ENCODE measurements at places on chromosomes 12 and 14.

DNA sequence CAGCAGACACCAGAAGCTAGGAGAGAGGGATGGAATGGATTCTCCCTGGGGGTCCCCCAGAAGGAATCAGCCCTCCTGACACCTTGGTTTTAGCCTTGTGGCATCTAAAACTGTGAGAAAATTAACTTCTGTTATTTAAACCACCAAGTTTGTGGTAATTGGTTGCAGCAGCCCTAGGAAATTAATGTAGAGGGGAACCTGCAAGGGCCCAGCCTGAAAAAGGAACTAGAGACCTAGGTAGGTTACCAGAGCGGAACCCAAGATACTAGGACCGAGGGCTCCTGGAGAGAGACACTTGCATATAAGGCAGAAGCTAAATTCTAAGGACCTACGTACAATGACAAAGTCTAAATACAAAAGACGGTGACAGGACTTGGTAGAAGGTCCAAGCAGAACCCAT is 8.1 kb upstream of the DENND5B start:
- no peak for DNase-seq

- no peak for DNase-seq
Observed at GRCh38 chr14:105192866-105193731, 12.0 kb upstream of the NUDT14 start.

GRCh38 chr12:111435661-111436201 is 30.0 kb downstream of the SH2B3 start:
- DNase-seq: no peak

GRCh38 chr14:89294060-89294459 is 123.0 kb downstream of the FOXN3 start:
- DNase-seq: no peak

- DNase-seq: no peak
Observed at GRCh38 chr12:12776261-12776660, 9.2 kb upstream of the APOLD1 start.

DNA sequence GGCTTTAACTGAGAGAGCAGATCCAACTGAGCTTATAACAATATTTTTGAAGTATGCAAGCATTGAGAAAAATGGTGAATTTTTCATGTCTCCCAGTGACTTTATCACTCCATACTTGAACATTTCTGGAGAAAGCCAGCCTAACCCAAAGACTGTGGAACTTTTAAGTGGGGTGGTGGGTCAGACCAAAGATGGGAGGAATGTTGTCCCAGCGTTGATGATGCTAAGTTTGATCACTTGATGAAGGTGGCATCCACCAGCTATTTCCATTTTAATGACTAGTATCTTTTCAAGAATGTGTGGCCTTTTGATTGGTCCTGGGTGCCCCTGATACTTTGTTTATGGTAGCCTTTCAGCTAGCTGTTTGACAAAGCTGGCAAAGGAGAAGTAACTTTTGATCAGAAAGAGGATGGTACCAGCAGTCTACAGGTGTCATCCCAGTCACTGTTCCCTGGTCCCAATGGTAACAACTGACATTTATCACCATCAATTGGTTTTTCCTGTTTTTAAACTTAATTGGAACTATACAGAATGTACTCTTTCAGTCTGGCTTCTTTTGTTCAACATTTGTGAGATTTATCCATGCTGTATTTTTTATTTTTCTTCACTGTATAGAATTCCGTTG is 14.2 kb downstream of the SINHCAF start:
- no peak for DNase-seq

GRCh38 chr14:91570021-91570420 is 59.9 kb upstream of the PPP4R3A start:
- DNase-seq: no peak

- DNase-seq: no peak
Observed at GRCh38 chr12:8827551-8828256, 5.3 kb downstream of the A2ML1 start.

- DNase-seq: no peak
Observed at GRCh38 chr14:76500480-76500879, 124.5 kb downstream of the ESRRB start.

- DNase-seq: no peak
Observed at GRCh38 chr12:23704992-23705943, 244.2 kb downstream of the SOX5 start.

GRCh38 chr12:18158774-18159557 is 69.0 kb upstream of the RERGL start:
- peak; percentile 7 for DNase-seq

DNA sequence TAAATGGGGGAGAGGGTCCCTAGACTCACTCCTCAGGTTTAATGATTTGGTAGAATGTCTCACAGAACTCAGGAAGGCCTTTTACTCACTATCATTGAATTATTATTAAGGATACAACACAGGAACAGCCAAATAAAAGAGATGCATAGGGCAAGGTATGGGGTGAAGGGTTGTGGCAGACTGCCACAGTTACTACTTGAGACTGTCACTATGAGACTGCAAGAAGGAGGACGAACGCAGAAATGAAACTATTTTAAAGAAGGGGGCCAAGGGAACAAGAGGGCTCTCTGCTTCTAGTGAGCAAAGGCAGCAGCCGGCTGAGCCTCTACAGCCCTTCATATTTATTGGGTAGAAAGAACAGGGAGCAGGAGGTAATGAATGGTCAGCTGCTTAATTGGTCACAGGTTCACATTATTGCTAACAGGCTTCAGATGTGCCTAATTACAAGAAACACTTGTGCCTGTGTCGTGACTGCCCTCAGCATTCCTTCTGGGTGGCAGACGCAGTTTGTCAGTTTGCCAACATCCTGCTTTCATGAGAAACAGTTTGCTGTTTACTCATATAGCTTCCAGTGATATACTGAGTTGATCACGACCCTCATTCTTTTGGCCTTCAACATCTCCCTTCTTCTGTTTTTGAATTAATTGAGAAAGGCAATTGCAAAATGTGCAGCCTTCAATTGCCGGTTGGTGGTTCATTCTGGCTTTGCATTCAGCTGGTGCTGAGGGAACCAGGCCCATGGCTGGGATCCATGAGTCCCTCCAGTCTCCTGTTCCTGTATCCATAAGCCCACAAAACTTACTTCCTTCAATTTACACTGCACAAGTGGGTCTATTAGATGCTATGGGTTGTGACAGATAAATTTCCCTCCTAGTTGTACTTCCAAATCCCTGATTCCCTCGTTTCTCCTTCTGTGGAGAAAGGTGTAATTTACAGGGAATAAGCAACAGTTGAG is 82.8 kb upstream of the PLEKHG7 start:
- no peak for DNase-seq
